Naive thymus-derived CD4-positive, alpha-beta T cell (primary cell): ENCODE measurements at places on chromosomes 3 and 15. TPM values are rescaled to one million over a fixed set of nuclear protein-coding genes. Genes with fewer than 3 reads are reported as not detected.

FHIT gene
- polyA plus RNA-seq, result 54.3 TPM

TLR9 gene
- polyA plus RNA-seq, result not detected

PROK2 gene
- polyA plus RNA-seq, result not detected

SNTN gene
- polyA plus RNA-seq, result not detected

UMPS gene
- polyA plus RNA-seq, result 22.8 TPM

PML gene
- polyA plus RNA-seq, result 18.1 TPM

DNA sequence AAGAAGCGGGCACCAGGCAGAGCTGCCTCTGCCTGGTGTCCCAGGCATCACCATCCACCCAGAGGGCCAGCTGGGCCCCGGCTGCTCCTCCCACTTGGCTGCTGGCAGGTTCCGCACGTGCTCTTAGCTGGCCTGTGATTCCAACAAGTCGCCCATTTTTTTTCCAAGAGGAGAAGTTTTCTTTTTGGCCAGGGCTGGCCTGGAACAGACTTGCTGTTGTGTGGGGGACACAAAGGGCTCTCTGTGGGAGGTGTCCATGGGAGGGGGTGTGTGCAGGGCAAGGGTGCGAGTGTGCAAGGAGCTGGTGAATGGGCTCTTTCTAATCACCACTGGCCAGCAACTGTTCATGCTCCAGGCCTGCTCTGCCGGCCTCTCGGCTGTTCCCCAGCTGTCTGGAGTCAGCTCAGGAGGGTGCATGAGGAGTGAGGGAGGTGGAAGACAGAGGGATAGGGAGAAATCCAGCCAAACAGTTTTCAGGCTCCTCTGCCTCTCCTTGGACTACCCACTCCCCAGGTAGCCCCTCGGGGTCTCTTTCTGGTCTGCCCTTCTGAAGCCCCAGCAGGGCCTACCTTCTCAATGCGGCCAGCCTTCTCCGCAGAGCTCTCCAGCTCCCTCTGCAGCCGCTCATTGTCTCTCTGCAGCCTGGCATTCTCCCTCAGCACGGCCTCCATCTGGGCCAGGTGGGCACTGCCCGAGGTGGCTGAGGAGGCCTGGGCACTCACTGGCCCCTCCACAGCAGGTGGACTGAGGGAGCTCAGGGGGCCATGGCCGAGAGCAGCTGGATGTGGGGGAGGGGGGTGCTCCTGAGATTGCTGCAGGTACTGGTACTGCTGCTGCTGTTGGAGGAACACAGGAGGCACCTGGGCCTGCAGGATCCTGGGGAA, 7.1 kb downstream of the AMOTL2 start:
- H3K27me3 ChIP-seq, result no peaks in the 10 kb centered on the region
- DNase-seq, result no peak
- H3K4me3 ChIP-seq, result no peak overlapping the region
- peaks cover 21% of the 10 kb centered on the region for H3K4me1 ChIP-seq

DNA sequence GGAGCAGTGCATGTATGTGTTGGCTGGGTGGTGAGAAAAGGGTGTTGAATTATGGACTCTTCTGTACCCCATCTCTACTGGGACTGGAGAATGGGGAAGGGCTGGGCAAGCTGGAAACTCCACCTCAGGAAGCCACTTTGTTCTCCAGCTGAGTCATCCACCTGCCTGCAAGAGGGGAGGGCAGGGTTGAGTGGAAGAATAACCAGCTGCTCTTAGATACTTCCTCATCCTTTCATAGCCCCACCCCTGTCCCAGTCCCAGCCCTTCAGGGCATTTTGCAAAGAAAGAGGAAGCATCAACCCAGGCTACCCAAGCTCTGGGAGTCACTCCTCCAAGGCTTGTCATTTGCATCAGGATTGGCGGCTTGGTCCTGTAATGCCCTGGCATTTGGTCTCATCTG, 33.1 kb downstream of the RAB11A start:
- no peaks in the 10 kb centered on the region for H3K27me3 ChIP-seq
- no peak overlapping the region for H3K4me3 ChIP-seq
- no peaks in the 10 kb centered on the region for H3K4me1 ChIP-seq

GRCh38 chr3:69108811-69109210, 13.6 kb downstream of the LMOD3 start:
- no peak overlapping the region for H3K4me3 ChIP-seq
- peaks cover 14% of the 10 kb centered on the region for H3K36me3 ChIP-seq
- H3K27me3 ChIP-seq, result no peaks in the 10 kb centered on the region
- H3K27ac ChIP-seq, result no peak overlapping the region
- no peak for DNase-seq
- H3K4me1 ChIP-seq, result no peaks in the 10 kb centered on the region

DNA sequence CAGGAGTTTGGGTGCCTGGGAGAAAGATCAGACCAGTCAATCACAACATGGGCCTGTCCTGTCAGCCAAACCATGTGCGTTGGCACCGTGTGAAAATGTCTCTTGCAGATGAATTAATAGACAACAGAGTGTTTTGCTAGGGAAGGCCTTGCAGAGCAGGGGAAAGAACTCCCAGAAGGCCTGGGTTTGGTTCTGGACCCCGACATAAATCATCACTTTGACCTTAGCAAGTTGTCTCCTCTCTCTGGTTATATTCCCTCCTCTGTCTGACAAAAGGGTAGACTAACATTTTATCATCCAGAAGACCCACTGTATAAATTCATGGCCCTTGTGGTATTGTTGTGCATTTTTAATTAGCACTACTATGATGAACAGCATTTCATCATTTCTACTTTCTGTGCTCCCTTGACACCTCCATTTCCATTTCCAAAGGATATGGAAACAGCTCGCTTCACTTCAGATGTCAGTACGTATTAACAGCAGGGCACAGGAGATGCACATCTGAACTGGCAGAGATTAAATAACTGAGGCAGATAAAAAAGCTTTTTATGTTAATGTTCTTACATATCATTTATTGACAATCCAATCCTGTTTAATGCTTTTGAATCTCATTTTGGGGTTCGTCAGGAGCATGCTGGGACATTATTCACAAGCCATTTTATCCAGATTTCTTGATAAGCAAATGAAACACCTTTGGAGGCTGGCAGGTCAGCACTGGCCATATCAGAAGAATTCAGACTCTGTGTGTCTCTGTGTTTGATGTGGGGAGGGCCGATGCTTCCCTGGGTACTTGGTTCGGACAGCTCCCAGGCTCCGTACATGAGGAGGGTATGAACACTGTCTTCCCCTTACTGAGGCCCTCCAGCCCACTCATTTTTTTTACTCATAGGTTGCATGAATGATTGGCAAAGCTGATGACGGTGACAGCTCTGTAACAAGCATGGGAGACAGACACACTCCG, 28.2 kb upstream of the IL12A start:
- no peak overlapping the region for H3K4me3 ChIP-seq
- no peaks in the 10 kb centered on the region for H3K4me1 ChIP-seq
- no peak for DNase-seq
- H3K27ac ChIP-seq, result no peak overlapping the region

DNA sequence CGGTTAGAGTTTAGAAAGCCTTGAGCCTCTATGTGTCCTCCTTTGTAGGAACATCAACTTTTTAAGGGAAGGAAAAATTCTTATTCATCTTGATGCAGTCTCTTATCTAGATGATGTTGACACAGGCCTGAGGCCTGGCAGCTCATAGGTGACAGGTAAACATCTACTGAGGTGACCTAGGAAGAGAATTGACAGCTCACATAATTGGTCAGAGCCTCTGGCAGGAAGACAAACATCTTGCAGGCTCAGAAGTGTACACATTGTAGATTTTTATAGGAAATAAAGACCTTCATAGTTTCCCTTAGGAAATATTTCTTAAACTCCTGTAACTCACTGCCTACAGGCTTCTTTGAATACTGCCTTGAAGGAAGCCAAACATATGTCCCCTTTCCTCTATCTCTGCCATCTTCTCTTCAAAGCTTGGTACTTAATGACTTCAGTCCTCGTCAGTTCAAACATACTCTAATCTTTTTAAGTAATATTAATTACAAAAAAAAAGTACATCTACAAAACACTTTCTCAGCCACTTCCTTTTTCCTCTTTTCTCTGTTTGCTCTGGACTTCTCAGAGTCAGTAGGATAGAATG, 341.3 kb downstream of the TBL1XR1 start:
- no peaks in the 10 kb centered on the region for H3K27me3 ChIP-seq
- no peak for DNase-seq
- H3K4me3 ChIP-seq, result no peak overlapping the region
- H3K4me1 ChIP-seq, result no peaks in the 10 kb centered on the region

DNA sequence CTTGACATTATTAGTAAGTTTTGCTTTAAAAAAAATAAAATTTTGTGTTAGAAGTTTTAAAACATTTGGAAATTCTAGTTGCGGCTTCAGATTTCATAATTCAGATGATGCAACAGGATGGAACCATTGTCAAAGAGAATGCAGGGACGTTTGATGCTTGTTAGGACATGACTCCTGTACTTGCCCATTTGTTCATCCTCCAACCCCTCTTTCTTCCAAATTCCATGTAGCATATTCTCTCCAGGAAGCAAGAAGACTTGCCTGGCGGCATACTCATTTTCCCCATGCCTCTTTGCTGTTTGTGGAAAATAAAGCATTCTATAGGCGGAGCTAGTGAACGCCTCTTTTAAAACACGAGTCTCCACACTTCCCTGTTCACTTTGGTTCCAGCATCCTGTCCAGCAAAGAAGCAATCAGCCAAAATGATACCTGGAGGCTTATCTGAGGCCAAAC, at the start of gene CSTA:
CSTA (plus strand) TSS at position 378 of the 453 bp plus-strand sequence; CDS start at position 423, 45 bp downstream.
- H3K27me3 ChIP-seq, result peaks cover under 1% of the 10 kb centered on the region
- H3K36me3 ChIP-seq, result no peaks in the 10 kb centered on the region

DNA sequence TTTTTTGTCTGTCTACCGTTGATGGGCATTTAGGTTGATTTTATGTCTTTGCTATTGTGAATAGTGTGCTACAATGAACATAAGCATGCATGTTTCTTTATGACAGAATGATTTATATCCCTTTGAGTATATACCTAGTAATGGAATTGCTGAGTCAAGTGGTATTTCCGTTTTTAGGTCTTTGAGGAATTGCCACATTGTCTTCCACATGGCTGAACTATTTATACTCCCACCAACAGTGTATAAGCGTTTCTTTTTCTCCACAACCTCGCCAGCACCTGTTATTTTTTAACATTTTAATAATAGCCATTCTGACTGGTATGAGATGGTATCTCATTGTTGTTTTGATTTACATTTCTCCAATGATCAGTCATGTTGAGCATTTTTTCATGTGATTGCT, 89.6 kb upstream of the GALNT15 start:
- H3K27ac ChIP-seq, result no peak overlapping the region
- DNase-seq, result no peak
- no peaks in the 10 kb centered on the region for H3K27me3 ChIP-seq
- no peak overlapping the region for H3K4me3 ChIP-seq
- H3K36me3 ChIP-seq, result no peaks in the 10 kb centered on the region

DNA sequence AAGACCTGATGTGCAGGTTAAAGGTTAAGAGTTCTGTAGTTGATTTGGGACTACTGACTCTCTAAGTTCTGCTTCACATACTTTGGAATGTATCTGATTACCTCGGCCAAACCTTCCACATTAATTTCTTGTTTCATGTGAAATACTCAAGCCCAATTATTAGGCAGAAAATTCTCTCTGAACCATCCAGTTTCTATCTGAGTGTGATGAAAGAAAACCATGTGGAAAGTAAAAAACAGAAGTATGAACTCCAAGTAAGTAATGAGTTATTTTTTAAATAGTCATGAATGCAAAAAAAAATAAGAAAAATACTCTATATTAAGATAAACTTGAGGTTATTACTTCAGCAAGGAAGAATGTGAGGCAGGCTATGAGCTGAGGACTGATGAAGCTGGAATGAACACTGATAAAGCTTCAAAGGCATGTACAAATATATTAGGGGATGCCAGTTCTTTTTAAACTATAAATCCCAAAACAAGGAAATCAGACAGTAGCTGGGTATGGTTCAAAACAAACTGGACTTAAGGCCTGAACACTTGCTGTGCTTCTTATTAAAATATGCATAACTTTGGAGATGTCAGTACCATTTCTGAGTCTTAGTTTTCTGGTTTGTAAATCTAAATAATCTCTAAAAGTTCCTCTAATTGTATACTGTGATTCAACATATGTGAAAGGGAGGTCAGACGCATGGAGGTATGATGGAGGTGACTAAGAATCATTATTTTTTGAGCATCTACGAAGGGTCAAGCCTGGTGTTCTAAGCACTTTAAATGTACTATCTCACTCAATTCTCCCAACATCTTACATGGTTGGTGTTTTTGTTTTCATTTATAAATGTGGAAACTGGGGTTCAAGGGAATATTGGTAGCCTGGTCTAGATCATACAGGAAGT, 59.6 kb downstream of the COL6A6 start:
- H3K4me3 ChIP-seq, result no peak overlapping the region
- H3K27ac ChIP-seq, result no peak overlapping the region
- H3K4me1 ChIP-seq, result no peaks in the 10 kb centered on the region
- no peaks in the 10 kb centered on the region for H3K36me3 ChIP-seq
- DNase-seq, result no peak
- H3K27me3 ChIP-seq, result no peaks in the 10 kb centered on the region

DNA sequence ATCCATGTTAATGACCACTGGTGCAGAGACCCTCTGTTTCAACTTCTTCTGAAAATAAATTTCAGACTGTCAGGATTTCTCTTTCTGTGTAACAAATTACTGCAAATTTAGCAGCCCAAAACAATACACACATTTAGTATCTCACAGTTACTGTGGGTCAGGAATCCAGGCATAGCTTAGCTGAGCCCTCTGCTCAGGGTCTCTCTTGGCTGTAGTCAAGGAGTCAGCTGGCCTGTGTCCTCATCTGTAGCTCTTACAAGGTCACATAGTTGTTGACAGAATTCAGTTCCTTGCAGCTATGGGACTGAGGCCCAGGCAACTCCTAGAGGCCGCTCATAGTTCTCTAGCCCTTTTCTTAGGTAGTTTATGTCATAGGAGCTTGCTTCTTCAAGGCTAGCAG, 51.9 kb downstream of the NKIRAS1 start:
- H3K4me1 ChIP-seq, result no peaks in the 10 kb centered on the region
- H3K4me3 ChIP-seq, result no peak overlapping the region
- H3K27ac ChIP-seq, result no peak overlapping the region
- DNase-seq, result no peak
- no peaks in the 10 kb centered on the region for H3K36me3 ChIP-seq
- H3K27me3 ChIP-seq, result no peaks in the 10 kb centered on the region

- H3K27ac ChIP-seq, result no peak overlapping the region
- H3K36me3 ChIP-seq, result no peaks in the 10 kb centered on the region
- no peak for DNase-seq
- no peak overlapping the region for H3K4me3 ChIP-seq
Measured at GRCh38 chr15:59940456-59940855, 63.7 kb upstream of the FOXB1 start.
